Hematopoietic multipotent progenitor cell treated with erythropoietin and hydrocortisone succinate and interleukin-3 and kit ligand, for 15 days (in vitro differentiated cells): ENCODE measurements at places on chromosomes 3 and 15.
A peak's percentile ranks its signal among the peaks of the same experiment; 100 is the strongest.

DNA sequence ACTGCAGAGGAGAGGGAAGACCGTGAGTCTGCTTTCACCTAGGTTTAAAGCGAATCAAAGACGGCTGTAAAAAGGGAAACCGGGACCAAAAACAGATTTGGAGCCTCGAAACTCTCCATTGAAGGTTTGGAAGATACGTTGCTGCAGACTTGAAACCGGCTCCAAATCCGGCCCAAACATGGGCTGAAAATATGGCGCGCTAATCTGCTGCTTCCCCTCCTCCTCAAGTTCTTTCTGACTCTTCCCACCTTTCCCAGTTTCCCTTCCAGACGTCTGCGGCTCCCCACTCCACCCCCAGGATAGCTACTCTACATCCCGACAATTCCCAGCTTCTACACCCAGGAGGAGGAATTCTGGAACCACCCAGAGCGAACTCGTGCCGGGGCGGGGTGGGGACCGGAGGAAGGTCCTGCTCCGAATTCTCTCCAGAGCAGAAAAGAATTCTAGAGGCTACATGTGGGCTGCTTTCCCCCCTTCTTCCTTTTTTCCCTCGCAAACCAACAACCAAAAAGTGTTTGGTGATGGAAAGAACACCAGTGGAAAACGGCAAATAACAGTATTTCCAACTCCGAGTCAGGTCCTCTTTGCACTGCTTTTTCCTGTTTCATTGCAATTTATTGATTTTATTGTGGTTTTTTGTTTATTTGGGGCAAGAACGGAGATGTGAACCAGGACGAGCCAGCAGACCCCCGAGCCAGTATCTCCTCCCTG lies 8.5 kb downstream of the EOMES start:
- DNase-seq: no peak

- peak; percentile 82 for DNase-seq
Measured at GRCh38 chr3:52446631-52447511, 2.0 kb upstream of the SEMA3G start.

DNA sequence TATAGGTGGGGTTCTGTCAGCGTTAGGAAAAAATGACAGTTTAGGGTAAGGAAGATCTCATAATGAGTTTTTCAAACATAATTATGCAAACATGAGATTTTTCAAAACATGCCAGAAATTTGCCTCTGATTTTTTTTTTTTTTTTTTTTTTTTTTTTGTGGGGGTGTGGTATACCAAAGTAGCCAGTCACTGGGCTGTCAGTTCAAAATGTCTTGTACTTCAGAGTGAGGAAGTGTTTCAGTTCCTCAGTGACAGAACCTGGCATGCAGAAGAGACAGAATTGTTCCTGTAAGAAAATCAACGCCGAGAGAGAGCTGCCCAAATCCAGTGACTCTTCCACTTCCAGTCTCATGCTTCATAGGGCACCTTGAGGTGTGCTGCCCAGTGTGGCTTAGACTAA lies 9.7 kb downstream of the NCBP2 start:
- no peak for DNase-seq

DNA sequence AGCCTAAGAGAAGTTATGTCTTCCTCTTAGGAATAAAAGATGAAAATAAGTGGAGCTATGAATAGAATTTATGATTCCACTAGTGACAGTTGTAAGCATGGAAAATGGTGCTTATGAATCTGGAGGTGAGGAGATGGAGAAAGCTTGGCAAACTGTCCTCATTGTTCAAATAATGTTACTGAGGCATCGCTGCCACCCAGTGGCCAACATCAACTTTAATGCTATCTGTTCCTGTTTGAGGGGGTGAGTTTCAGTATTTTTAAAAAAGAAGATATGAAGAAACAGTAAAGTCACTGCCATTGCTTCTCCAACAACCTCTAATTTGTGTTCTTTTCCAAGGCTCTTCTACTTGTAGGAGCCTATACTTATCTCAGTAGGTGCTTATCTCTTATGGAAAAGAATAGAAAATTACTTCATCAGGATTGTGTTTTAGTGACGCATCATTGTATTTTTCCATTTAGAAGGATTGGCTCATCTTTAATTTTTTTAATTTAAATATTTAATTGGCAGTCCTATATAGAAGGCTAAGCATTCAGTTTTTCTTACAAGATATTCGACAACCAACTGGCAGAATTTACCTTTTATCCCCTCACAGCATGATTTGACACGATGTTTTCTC lies 260.4 kb upstream of the P2RY1 start:
- DNase-seq: peak; percentile 41
